Cortex of kidney (tissue), 1 donor: ENCODE measurements at places on chromosomes 7 and 10.

DNA sequence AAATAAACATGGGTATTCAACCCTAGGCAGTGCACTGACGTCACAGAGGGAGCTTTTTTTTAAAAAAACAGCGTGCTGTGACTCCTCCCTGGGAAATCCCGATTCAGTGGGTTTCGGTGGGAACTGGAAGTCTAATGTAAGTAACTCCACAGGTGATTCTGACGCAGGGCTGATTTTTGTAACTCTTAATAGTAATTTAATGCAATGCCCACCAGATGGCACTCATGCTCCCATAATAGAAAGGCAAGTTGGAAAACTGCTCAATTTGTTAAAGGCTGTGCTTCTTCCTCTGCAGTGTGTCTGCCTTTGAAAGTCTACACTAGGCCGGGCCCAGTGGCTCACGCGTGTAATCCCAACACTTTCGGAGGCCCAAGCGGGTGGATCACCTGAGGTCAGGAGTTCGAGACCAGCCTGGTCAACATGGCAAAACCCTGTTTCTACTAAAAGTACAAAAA is 10.9 kb upstream of the RSU1 start:
- no peak for DNase-seq

DNA sequence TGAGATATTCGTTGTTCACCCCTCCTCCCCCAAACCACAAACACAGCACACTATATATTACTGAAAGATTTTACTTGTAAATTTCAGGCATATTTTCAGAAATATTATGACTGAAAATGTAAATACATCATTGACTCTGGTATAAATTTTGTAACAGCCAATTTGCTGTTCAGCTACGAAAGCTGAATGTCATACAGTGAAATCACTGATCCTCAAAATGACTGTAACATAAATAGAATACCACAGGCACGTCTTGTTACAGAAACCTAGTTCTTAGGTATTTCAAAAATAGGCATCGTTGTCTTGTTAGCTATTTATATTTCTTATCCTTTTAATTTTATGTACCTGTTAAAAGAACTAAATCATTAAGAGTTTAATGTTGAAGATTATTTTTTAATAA is 15.1 kb downstream of the TRUB1 start:
- DNase-seq, result no peak

DNA sequence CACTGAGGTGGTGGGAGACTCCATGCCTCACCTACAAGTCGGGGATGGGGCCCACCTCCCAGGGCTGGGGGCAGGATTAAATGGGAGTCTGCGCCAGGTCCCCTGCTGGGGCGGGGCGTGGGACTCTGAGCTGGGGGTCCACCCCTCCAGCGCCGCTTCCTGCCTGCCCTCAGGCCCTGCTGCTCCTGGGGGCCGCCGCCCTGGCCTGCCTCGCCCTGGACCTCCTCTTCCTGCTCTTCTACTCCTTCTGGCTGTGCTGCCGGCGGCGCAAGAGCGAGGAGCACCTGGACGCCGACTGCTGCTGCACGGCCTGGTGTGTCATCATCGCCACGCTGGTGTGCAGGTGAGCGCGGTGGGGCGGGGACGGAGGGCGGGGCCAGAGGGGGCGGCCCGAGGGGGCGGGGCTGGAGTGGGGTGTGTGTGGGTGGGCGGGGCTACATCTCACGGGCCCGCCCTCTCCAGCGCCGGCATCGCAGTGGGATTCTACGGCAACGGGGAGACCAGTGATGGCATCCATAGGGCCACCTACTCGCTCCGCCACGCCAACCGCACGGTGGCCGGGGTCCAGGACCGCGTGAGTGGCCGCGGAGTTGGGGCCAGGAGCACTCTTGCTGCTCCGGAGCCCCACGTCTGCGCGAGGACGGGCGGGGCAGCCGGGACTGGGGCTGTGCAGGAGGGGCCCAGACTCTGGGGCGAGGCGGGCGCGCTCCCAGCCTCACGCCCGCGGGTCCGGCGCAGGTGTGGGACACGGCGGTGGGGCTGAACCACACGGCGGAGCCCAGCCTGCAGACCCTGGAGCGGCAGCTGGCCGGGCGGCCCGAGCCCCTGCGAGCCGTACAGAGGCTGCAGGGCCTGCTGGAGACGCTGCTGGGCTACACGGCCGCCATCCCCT is 15.1 kb downstream of the TTYH3 start:
- DNase-seq, result no peak

DNA sequence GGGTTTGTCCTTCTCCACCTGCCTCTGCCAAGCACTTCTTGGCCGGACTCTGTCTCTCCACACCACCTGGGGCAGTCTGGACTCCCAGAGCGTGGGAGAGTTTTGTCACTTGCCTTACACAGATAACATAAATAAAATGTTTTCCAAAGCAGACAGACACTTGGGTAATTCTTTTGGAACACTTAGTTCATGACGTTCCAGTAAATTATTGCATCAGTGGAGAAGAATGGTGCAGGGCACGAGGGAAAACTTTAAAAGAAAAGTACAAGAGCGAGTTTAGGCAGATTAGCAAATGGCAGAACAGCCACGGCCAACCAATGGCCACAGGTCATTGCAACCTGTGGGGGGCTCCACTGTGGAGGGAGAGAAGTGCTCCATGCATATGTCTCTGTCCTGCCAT is 170.6 kb upstream of the GRB10 start:
- DNase-seq, result no peak

GRCh38 chr7:19677180-19677579 is 31.7 kb downstream of the POLR1F start:
- no peak for DNase-seq

GRCh38 chr7:157710396-157710795 is 373.6 kb downstream of the DNAJB6 start:
- DNase-seq, result no peak

DNA sequence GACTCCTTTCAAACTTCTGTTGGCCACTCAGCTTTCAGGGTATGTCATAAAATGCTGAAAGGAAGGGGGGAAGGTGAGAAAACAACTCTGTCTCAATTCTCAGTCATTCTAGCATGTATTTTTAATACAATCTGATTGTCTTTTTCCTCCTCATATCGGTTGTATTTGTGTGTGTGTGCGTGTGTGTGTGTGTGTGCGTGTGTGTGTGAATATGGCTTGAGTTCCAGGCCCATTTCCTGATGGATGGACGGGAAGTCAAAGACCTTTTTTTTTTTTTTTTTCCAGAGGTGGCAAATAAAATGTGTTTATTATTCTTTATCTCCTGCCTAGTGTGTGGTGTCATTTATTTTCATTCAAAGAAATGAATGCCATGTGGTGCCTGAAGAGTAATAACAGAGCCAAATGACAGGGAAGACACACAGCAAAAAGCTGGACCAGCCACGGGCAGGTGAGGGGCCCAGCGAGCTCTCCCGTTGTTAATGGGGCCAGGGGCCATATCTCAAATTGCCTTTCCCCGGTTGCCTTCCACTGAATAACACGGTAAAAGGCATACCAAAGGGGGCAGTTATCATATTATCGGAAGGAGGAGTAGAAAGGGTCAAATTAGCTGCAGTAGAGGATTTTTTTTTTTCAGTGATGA is 3.1 kb upstream of the PLXNA4 start:
- no peak for DNase-seq

GRCh38 chr10:2744547-2745200 is 322.7 kb upstream of the PFKP start:
- DNase-seq, result no peak

GRCh38 chr10:71830726-71831125 is 20.3 kb downstream of the PSAP start:
- no peak for DNase-seq

GRCh38 chr7:51261117-51261835 is 55.3 kb downstream of the COBL start:
- no peak for DNase-seq

DNA sequence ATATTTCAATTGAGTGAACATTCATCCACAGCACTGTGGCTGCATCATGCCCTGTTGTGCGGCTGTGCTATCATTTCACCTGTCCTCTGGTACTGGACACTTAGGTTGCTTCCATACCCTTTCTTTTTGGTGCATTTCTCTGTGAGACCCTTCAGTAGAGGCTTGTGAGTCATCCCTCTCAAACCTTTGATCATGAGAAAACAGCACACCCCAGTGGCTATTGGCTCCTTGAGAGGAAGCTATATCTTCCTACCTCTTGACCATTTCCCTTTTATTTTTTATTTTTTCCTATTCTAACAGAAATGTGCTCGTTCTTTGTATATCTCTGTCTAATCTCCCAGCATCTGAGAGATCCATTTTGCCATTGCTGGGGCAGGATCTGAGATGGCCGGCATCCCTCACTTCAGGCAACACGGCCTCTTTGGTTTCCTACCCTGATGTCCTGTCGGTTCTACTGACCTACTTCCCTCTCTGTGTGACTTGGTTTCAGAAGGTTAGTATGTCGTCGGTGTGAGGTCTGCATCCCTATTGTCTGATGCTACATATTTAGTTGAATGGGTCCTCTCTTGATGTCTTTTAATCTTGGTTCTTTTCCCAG is 23.8 kb upstream of the PIK3AP1 start:
- no peak for DNase-seq

DNA sequence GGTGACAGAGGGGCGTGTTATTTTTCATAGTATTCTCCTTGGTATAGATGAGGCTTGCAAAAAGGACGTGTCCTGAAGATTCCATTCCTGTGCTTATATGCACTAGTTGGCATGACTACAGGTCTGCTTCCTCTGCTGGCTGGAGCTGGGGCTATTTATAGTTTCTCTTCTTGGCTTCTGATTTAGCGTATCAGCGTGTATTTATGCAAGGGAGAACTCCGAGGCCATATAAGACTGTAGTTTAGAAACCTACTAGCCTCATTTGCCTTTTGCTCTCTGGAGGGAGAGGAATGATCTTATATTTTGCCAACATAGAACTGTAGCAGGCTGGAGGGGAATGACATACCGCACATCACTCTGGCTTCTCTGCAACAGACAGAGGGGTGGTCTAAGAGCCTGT is 39.7 kb downstream of the CACNB2 start:
- DNase-seq, result no peak

GRCh38 chr10:72089618-72090017 is 1.3 kb upstream of the SPOCK2 start:
- no peak for DNase-seq

DNA sequence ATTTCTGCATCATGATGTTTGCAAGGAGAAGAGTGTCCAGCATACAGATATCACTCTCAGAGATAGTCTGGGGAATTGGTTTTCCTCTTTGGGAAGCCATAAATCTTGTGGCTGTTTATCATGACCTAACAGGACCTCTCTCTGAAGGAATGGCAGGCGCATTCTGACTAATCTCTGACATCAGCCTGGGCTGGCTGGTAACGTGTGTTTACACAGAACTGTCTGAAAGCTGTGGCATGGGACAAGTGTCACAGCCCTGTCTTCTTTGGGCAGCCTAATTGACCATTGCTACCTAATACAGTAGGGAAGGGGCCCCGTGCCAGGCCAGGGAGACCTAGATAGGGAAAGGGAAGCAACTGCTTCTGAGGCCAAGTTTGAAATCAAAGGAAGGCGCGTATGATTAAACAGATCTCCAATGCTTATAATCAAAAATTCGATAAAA is 73.9 kb upstream of the CABCOCO1 start:
- DNase-seq, result no peak

GRCh38 chr7:94301024-94301586 is 93.6 kb upstream of the COL1A2 start:
- no peak for DNase-seq

GRCh38 chr7:158824028-158824427 is 5.3 kb downstream of the ESYT2 start:
- no peak for DNase-seq

GRCh38 chr10:474406-474805 is 215.1 kb downstream of the DIP2C start:
- DNase-seq, result no peak

DNA sequence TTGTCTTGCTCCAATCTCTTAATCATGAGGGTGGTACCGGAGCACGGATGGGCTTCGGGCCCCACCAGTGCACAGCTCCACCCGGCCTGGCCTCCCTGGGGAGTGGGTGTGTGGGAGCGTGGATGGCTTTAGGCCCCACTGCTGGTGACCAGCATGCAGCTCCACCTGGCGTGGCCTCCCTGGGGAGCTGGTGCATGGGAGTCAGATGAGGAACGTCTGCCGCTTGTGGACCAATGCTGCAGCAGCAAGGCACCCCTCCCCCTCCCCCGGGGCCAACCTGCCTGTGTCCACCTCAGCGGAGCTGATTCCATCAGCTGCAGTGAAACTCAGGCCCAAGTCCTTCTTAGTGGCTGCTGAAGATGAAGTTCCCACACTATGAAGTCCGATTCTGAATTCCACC is 511.4 kb downstream of the PTPRN2 start:
- DNase-seq, result no peak

DNA sequence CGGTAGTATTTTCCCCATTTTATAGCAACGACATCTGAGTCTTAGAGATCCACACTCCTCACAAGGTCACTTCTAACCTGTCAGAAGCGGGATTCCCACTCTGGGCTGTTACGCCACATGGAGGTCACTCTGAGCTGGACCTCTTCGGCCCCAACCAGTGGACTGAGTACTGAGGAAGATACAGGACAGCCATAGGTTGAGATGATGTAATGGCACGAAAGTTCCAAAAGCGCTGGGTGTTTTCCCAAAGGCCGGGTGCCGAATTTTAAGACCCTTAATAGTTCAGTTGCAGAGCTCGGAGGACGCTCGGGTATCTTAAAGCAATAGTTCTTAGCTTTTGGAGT is 699 bp downstream of the GHITM start:
- no peak for DNase-seq

GRCh38 chr10:21292763-21293517 is 232.5 kb downstream of the SKIDA1 start:
- no peak for DNase-seq

GRCh38 chr7:151798851-151799448 is 78.0 kb downstream of the PRKAG2 start:
- no peak for DNase-seq

- DNase-seq, result no peak
Observed at GRCh38 chr7:40219917-40220316, 85.1 kb downstream of the SUGCT start.

- DNase-seq, result no peak
Observed at GRCh38 chr10:8504499-8504898, 450.0 kb downstream of the GATA3 start.

DNA sequence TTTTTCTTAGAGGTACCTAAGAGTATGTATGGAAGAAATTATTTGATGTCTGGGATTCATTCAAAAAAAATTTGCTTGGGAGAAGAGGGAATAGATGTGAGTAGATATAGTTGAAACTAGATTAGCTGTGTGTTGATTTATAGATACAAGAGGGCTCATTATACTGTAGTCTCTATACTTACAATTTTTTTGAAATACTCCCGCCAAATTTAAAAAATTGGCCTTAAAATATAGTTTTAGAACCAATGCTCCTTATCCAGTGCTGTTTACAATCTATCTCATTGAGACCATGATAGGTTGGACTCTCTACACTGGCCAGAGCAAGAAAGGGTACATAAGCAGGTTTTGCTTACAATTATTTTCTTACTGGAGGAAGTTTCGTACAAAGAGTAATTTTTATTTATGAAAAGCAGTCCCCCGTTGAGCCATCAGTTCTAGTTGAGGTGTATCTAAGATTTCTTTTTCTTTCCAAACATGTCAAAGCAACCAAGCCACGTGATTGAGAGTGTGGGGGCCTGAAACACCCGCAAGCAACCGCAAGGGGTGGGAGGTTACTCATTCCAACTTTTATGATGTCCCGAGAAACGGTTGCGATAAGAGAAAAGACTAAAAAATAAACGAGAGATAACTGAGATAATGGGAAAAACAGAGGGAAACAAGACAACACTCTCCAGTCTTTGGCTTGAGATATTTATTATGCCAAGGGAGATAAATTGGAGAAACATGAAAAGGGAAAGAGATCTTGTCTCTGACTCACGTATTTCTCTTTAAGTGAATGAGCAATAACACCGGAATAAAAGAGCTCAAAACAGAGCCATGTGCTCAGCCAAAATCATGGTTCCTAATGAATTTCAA is 729.2 kb downstream of the LRMDA start:
- no peak for DNase-seq
